Mesendoderm (in vitro differentiated cells): ENCODE measurements at places on chromosomes 16 and 17.
A peak's percentile ranks its signal among the peaks of the same experiment; 100 is the strongest.

DNA sequence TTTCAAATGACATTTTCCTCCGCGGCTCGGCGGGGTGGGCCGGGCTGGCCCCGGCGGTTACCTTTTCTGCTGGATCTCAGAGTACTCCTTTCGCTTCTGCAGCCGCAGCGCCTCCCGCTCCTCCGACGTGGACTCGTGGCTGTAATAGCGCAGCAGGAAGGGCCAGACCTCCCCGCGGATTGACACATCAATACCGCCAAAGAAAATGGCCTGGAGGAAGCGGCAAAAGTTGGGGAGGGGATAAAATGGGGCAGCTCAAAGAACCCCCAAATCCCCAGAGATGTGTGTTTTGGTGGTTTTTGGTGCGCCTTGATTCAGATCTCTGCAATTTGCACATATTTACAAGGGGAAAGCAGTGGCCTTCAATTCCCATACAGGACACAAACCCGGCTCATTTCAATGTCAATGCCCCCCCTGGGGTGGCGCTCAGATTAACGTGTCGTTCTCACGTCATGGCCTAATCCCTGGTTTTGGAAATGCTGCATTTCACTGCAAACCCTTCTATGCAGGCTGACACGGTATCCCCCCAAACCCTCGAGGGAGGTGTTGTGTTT is 85.9 kb downstream of the TBC1D16 start:
- H3K27me3 ChIP-seq = no peaks in the 10 kb centered on the region
- peak; percentile 58 for DNase-seq
- peaks cover 12% of the 10 kb centered on the region for H3K4me1 ChIP-seq
- H3K27ac ChIP-seq = no peak overlapping the region
- no peak overlapping the region for H3K4me3 ChIP-seq

DNA sequence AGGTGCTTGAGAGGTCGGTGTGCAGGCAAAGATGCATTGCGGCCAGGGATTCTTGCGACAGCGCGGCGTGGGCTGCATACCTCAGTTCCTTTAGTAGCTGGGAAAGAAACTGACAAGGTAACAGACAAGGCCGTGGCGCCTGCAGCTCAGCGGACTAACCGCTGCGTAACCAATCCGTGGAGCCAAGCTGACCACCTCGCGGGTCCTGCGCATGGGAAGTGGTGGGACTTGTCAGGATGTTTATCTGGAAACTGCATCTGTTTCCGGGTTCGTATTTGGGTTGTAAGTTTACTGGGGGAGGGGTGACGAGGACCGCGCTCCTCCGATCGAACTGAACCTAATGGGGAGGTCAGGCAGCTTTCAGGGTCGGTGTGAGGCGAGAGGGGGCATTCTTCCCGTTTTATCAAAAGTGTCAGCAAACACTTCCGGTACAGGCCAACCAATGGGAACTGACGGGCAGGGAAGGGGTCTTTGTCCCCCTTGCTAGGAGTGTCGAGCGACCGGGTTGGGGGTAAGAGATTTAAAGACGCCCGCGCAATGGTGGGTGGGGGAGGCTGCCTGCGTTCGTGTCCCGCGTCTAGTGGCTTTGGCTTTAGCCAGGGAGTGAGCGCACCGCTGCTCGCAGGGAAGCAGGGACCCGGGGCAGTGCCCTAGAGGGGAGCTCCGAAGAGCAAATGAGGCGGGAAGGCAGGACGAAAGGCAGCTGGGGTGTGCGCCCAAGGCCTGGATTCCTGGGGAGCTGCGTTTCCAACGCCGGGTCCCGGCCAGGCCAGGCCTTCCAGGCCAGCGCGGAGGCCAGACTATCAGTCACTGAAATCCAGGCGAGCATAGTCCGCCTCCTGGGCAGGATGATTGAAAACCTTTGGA is 7.0 kb downstream of the IRX6 start:
- DNase-seq = peak; percentile 39
- H3K4me1 ChIP-seq = no peaks in the 10 kb centered on the region
- H3K27me3 ChIP-seq = peaks cover 52% of the 10 kb centered on the region
- no peak overlapping the region for H3K27ac ChIP-seq
- peak overlapping the region; percentile 48 for H3K4me3 ChIP-seq

DNA sequence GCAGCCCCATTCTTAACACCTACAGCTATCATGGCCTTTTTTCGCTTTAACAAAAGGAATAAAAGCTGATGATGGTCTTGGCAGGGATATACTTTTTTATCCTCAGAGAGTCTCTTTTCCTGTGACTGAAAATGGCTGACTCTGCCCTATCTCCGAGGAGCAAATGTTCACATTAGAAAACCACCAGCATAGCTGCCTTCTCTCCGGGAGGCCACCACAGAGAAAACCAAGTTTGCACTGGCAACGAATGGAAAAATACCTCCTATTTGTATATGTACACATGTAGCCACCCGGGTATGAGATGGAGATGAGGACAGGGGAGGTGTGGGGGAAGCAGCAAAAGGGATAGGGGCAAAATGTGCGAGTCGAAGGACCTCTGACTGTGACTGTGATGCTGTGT is 88.2 kb downstream of the STX8 start:
- no peak for DNase-seq
- no peaks in the 10 kb centered on the region for H3K4me1 ChIP-seq
- H3K27ac ChIP-seq = no peak overlapping the region
- H3K27me3 ChIP-seq = no peaks in the 10 kb centered on the region
- H3K4me3 ChIP-seq = no peak overlapping the region

DNA sequence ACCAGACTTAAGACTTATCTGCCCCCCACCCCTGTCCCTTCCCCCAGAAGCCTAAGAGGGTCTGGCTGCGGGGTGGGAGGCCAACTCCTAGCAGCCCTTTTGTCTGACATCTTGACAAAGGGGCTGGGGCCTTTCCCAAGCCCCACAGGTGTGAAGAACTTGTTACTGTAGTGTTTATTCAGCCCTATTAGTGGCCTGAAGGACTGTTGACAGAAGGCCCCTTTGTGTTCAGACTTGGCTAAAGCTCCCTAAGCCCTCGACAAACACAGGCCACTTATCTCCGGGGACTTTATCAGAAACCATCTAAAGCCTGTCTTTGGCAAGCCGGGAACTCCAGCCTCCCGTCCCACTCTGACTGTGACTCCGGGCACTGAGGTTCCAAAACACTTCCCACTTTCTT is 129.8 kb downstream of the NTN1 start:
- DNase-seq = peak; percentile 94
- H3K4me1 ChIP-seq = peaks cover 2% of the 10 kb centered on the region
- peak overlapping the region; percentile 81 for H3K27ac ChIP-seq
- H3K27me3 ChIP-seq = no peaks in the 10 kb centered on the region
- no peaks in the 10 kb centered on the region for H3K36me3 ChIP-seq
- H3K4me3 ChIP-seq = no peak overlapping the region

- H3K36me3 ChIP-seq = no peaks in the 10 kb centered on the region
- H3K27ac ChIP-seq = no peak overlapping the region
- H3K27me3 ChIP-seq = no peaks in the 10 kb centered on the region
- H3K4me1 ChIP-seq = no peaks in the 10 kb centered on the region
- H3K4me3 ChIP-seq = no peak overlapping the region
- no peak for DNase-seq
Observed at GRCh38 chr16:20768818-20769217, 5.0 kb downstream of the ACSM3 start.

GRCh38 chr17:8015236-8015956 is 13.0 kb downstream of the GUCY2D start:
- H3K4me1 ChIP-seq = no peaks in the 10 kb centered on the region
- H3K27ac ChIP-seq = no peak overlapping the region
- peaks cover 2% of the 10 kb centered on the region for H3K27me3 ChIP-seq
- no peaks in the 10 kb centered on the region for H3K36me3 ChIP-seq
- DNase-seq = no peak

GRCh38 chr17:73291260-73291801 is 20.5 kb downstream of the CDC42EP4 start:
- no peaks in the 10 kb centered on the region for H3K36me3 ChIP-seq
- H3K4me1 ChIP-seq = peaks cover 2% of the 10 kb centered on the region
- H3K4me3 ChIP-seq = no peak overlapping the region
- no peak for DNase-seq
- H3K27me3 ChIP-seq = no peaks in the 10 kb centered on the region
- no peak overlapping the region for H3K27ac ChIP-seq

GRCh38 chr16:2938206-2938605 is 25.9 kb upstream of the KREMEN2 start:
- no peaks in the 10 kb centered on the region for H3K4me1 ChIP-seq
- DNase-seq = no peak
- H3K27me3 ChIP-seq = no peaks in the 10 kb centered on the region
- no peaks in the 10 kb centered on the region for H3K36me3 ChIP-seq
- no peak overlapping the region for H3K27ac ChIP-seq

GRCh38 chr16:35732046-35732810 is 2272.8 kb downstream of the TP53TG3F start:
- DNase-seq = no peak
- no peak overlapping the region for H3K27ac ChIP-seq
- H3K36me3 ChIP-seq = no peaks in the 10 kb centered on the region
- no peaks in the 10 kb centered on the region for H3K4me1 ChIP-seq
- no peak overlapping the region for H3K4me3 ChIP-seq

DNA sequence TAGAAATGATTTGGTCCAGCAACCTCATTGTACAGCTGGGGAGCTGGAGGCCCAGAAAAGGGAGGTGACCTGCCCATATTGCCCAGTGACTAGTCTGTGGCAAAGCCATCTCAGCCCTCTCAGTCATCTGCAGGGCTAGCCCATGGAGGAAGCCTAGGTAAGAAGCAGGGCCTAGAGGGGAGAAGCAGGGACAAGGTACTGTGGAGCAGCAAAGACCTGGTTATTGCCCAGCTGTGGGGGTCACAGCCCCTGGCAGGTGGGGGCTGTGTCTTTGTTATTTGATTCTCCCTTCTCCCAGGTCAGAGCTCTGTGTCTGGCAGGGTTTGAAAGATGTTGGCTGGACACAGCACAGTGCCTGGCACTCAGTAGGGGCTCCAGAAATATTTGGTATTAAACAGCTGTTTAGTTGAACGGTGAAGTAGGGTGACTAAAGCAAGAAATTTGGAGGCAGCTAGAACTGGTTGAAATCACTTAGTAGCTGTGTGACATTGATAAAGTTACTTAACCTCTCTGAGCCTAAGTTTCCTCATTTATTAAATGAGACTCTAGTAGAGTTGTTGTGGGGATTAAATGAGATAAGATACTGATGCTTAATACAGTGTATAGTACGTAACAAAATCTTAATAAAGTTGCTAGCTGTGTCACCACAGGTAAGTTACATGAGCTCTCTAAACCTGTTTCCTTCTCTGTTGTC is 17.3 kb downstream of the CCR7 start:
- H3K27ac ChIP-seq = no peak overlapping the region
- no peak overlapping the region for H3K4me3 ChIP-seq
- no peaks in the 10 kb centered on the region for H3K4me1 ChIP-seq

DNA sequence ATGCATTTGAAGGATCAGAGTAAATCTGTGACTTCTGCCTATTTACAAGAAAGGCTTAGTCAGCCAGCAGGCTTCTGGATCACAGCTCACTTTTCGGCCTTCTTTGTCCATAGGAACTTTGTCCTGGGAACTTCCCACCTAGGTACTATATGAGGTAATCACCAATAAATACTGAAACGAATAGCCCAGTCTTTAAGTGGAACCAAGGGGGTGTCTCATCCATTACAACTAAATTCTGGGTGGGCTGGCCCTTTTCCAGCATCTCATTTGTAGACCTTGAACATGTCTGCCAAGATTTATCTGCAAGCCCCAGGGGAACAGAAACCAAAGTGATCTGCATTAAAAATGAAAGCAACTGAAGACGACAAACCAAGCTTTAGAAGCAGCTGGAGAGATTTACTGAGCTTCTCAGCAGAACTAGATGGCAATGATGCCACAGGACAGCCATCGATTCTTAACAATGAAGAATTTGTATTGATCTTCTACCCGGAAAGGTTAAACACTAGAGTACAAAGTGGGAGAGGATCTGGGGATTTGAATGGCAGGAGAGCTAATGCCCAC is 55.5 kb downstream of the SNX11 start:
- no peak overlapping the region for H3K4me3 ChIP-seq
- no peaks in the 10 kb centered on the region for H3K36me3 ChIP-seq
- no peak for DNase-seq

DNA sequence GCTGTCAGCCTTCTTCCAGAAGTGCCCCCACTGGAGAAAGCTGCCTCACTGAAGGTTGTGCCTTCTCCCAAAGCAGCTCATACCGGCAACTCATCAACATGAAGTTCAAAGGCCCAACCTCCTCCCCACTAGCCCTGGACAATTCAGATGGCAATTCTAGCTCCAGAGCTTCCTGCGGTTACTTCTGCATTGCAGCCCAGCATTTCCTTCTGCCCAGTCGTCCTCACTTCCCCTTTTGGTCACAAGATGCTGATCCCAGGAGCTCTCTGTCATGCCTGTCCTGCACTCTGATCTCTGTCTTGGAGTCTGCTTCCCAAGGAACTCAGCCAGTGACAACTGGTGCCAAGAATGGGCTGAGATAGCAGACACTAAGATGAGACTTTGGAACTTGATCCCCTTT is 178.2 kb upstream of the SOX9 start:
- H3K36me3 ChIP-seq = no peaks in the 10 kb centered on the region
- H3K4me3 ChIP-seq = no peak overlapping the region
- H3K27ac ChIP-seq = no peak overlapping the region
- H3K27me3 ChIP-seq = no peaks in the 10 kb centered on the region

DNA sequence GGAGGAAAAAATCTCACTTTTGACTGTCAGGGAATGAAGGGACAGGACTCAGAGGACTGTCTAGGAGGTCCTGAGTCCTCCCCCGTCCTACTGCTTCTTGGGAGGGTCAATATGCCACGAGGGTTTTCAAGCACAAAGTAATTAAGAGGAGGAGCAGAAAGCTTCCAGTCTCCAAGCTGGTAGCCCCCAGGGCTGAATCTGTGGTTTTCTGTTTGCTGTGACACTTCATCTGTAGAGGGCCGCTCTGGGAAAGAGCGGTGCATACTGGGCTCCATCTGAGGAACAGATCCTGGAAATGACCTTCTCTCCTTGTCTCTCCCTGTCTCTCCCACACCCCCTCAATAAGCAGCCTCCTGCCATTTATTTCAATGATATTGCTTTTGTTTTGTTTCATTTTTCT is 180.1 kb upstream of the SDK2 start:
- H3K27me3 ChIP-seq = no peaks in the 10 kb centered on the region
- no peak overlapping the region for H3K4me3 ChIP-seq
- no peak overlapping the region for H3K27ac ChIP-seq

DNA sequence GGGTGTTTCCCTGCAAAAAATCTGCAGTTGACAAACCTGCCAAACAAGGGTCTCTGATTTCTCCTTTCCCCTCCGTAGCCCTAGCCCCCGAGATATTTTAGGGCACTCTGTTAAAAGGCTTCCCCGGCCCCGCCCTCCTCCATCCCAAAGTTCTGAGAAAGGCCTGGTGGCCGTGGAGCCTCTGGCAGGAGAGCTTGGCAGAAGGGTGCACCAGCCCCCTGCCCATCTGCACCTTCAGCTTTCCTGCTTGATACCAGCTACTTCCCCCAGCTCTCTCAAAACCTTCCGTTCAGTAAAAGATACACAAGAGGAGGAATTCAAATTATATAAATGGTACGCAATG is 711 bp upstream of the CANT1 start:
- no peaks in the 10 kb centered on the region for H3K27me3 ChIP-seq
- H3K36me3 ChIP-seq = no peaks in the 10 kb centered on the region
- DNase-seq = no peak
- H3K27ac ChIP-seq = no peak overlapping the region
- no peak overlapping the region for H3K4me3 ChIP-seq

DNA sequence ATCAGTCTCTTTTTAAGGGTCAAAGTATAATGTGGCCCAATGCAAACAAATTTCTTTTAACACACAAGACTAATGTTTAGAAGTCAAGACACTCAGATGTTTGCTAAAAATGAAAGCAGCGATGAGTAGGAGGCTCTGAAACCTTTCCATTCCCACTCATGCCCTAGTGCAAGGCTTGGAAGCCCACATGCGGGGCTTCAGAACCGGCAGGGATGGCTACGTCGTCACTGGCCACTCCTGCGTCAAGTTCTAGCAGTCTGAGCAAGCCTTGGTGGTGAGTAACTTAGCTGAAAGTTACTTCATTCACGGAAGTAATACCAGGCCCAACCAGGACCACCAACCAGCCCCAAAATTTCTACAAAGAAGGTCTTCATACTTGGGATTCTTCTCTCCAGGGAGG is 14.8 kb upstream of the TMED6 start:
- no peaks in the 10 kb centered on the region for H3K27me3 ChIP-seq
- H3K27ac ChIP-seq = no peak overlapping the region
- no peak for DNase-seq
- no peak overlapping the region for H3K4me3 ChIP-seq
- peaks cover 8% of the 10 kb centered on the region for H3K36me3 ChIP-seq
